Astrocyte of the spinal cord (primary cell): ENCODE measurements at places on chromosomes 7 and 10.

GRCh38 chr10:92757066-92757710 lies 67.4 kb downstream of the HHEX start:
- DNase-seq = peak; percentile 71

GRCh38 chr7:128398016-128398840 lies 11.6 kb downstream of the IMPDH1 start:
- peak; percentile 39 for DNase-seq

- no peak for DNase-seq
Measured at GRCh38 chr7:6032641-6033040, 1.5 kb downstream of the ANKRD61 start.

DNA sequence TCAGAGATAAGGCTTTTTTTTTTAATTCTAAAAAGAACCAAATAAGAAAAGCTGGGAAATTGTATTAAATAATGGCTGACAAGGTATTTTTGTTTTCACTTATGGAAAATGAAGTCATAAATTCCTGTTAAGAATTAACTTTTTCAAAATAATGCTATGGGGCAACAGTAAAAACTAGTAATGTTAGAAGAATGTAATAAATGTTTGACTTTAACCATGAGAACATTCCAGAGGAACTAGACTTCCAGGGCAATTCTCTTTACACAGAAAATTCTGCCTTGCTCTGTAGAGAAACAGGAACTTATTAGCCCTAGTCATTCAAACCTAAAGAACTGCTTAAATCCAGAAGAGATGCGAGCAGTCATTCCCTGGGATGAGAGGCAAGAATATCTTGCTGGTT lies 571.1 kb downstream of the IPMK start:
- DNase-seq = peak; percentile 91

DNA sequence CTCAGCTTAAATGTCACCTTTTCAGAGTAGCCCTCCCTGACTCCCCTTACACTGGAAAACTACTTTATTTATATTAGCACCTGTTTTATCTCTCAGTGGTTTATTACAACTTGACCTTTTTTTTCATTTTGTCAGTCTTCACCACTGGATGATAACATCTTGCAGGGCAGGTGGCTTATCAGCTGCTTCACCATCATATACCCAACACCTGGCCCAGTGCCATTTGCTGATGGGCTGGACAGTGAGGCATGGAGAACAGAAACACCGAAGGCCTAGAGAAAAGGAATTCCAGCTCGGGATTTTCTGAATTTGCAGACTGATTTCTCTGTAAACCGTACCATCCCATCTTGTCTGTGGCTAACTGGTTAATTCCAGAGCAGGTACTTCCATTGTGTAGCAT lies 48.5 kb downstream of the SORCS3 start:
- DNase-seq = no peak

- no peak for DNase-seq
Measured at GRCh38 chr10:123272171-123272570, 118.0 kb downstream of the BUB3 start.

DNA sequence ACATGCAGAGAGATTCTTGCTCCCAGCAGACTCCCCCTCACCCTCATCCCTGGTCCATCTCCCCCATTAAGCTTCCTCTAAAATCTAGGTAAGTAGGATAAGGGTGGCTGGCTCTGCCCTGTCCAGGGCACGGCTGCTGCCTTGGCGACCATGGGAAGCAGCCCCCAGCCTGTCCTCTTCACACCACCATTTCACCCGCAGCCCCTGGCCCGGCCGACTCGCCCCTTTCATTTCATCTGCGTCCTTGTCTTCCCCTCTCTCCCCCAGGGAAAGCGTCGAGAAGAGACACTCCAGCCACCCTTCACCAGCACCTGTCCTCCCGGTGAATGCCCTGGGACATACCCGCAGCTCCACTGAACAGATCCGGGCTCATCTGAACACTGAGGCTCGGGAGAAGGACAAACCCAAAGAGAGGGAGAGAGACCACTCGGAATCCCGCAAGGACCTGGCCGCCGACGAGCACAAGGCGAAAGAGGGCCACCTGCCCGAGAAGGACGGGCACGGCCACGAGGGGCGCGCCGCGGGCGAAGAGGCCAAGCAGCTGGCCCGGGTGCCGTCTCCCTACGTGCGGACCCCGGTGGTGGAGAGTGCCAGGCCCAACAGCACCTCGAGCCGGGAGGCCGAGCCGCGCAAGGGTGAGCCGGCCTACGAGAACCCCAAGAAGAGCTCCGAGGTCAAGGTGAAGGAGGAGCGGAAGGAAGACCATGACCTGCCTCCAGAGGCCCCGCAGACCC lies 342.3 kb upstream of the GALNT17 start:
- DNase-seq = no peak

DNA sequence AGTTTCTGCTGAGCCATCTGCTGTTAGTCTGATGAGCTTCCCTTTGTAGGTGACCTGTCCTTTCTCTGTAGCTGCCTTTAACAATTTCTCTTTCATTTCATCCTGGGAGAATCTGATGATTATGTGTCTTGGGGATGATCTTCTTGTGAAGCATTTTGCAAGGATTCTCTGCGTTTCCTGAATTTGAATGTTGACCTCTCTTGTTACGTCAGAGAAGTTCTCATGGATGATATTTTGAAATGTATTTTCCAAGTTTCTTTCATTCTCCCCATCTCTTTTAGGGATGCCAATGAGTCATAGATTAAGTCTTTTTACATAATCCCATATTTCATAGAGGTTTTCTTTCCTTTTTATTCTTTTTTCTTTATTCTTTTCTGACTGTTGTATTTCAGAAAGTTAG lies 184.2 kb upstream of the BET1 start:
- no peak for DNase-seq

DNA sequence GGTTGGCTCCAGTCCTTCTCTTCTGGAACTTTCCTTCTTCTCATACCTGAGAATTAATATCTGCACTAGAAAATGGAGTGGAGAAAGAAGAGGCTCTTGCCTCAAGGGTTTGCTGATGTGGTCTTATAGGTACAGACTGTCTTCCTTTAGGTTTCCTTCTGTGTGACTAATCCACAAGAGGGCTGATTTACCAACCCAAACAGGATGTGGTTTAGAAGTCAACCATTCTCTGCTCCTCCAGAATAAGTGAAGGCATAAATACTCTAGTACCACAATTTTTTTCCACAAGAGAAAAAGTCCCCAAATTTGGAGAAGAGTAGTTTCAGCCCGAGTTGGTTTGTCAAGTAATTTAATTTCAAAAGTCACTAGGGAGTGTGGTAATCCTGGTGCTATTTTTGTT lies 85.8 kb downstream of the NRP1 start:
- DNase-seq = peak; percentile 93

DNA sequence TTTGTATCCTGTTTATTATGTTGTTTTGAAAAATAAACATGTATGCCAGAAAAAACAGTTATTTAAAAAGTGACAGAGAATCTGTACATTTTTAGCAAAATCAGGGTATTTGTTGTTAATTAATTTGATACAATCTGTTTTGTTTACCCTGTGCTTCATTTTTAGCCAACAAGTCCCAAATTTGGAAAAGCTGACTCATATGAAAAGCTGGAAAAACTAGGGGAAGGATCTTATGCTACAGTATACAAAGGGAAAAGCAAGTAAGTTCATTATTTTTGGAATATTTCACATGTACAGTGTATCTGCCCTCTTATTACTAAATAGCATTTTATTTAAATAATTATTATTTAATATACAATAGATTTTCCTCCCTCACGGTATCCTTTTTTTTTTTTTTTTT lies 151.4 kb downstream of the CDK14 start:
- DNase-seq = no peak

GRCh38 chr10:71561003-71561574 lies 158.5 kb downstream of the C10orf105 start:
- DNase-seq = no peak

- DNase-seq = no peak
Measured at GRCh38 chr7:8455426-8455825, 22.0 kb downstream of the NXPH1 start.

DNA sequence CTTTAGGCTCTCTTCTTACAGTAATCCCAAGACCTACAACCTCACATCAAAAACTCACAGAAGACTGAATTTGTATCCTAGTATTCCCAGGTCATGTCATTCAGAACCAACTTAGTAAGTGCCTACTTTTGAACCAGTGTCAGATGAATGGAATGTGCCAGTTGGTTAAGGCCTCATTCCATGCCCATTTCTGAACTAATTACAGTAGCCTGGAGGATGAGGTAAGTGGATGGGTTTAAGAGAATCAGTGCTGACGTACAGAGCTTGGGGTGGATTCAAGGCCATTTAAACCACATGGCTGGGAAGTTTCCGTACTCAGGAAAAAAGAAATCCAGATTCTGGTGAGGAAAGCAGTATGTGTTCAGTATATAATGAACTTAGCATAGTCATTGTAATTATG lies 21.9 kb upstream of the FOXP2 start:
- peak; percentile 43 for DNase-seq

DNA sequence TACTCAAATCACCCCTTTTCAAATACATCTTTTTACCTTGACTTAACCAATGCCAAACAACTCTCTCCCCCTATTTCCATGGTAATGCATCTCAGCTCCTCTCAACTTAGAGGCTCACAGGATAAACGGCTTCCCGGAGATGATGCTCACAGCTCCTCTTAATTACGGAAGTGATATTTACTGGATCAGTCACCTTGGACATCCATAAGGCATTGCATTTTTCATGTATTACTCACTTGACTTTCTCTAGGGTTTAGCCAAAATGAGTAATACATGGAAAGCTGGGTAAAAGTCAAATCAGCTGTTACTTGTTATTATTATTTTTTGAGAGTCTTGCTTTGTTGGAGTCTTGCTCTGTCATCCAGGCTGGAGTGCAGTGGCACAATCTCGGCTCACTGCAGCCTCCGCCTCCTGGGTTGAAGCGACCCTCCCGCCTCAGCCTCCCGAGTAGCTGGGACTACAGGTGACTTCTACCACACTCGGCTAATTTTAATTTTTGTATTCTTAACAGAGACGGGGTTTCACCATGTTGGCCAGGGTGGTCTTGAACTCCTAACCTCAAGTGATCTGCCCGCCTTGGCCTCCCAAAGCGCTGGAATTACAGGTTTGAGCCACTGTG lies 73.3 kb upstream of the RHEB start:
- DNase-seq = peak; percentile 94

- DNase-seq = no peak
Measured at GRCh38 chr10:93841961-93842360, 51.8 kb upstream of the SLC35G1 start.

DNA sequence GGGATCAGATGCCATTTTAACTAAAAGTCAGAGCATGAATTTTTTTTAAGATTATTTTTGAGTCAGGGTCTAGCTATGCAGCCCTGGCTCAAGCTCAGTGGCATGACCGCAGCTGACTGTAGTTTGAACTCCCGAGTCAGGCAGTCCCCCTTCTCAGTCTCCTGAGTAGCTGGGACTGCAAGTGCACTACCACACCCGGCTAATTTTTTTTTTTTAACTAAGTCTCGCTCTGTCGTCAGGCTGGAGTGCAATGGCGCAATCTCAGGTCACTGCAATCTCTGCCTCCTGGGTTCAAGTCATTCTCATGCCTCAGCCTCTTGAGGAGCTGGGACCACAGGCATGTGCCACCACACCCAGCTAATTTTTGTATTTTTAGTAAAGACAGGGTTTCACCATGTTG lies 7.8 kb downstream of the TAS2R41 start:
- DNase-seq = no peak

GRCh38 chr10:75070961-75071428 lies 40.5 kb upstream of the SAMD8 start:
- DNase-seq = peak; percentile 10

DNA sequence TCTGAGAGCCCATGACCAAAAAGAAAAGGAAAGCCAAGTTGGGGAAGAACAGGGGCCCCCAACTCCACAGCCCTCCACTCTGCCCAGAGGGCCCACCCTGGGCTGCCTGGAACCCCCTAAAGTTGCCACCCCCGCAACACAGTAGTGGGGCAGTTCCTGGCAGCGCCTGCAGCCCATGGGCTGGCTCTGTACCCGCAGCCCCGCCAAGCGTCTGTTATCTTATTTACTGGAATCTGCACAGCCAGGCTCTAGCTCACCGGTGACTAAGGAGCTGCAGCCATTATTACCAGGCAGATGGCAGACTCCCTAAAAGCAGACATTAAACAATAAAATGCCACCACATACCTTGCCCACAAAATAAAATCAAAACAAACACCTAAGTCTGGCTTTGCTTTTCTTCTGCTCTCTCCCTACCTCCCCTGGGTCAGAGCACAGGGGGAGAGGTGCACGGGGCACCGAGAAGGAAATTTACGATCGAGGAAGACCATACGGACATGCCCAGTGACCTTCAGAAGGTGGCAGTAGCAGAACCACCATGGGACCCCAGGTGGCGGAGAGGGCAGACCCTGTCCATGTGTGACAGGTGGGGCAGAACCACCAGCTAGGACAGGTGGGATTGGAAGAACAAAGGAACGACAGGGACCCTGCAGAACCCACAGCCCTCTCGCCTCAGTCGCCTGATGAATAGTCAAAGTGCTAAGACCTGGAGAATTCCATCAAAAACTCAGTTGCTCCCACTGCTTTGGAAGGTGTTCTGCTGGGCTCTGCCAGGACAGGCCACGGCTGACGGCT lies 66.3 kb downstream of the PRKAG2 start:
- DNase-seq = no peak

DNA sequence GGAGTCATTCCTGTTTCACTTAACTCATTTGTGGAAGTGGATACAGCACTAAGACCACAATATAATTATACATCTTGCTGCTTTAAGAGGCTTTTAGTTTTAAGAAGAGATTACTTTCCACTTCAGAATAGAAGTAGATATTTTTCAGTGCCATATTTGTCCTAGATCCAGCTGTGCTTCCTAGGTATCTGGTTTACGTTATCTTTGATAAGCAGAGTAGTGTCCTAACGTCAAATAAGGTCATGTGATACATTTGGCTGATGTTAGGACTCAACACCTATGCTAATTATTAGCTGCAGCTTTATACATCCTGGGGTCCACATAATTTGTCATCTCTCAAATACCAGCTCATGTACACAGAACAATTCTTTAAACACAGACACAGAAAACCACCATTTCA lies 196.2 kb upstream of the SMIM30 start:
- DNase-seq = no peak

DNA sequence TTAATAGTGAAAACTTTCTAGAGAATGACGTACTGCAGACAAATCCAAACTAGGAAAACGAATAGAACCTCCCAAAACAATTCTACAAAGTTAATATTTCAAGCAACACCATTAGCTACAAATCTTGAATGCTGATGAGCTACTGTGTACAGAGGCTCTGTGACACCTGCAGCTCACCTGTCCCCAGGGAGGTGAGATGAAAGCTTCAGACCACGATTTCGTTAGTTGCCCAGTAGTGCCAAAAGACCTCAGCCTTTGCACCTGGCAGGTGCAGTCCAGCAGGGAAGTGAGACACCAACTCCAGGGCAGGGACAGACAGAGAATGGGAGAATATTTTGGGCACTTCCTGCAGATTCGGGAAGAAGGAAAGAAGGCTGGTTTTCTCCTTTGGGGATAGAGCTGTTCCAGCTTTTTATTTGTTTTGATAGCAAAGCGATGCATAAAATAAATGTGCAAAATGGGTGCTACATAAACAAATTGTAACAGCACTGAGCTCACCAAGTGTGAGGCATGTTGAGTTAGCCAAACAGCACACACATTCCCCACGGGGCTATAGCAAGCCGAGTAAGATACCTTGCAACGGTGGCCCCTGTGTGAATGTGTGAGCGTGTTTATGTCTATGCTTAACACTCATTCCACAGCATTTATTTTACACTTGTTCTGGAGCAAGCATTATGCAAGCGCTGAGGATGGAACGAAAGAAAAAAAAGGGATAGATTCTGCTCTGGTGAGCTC lies 1024.8 kb upstream of the AUTS2 start:
- DNase-seq = no peak
